Tibial nerve (tissue), 4 donors: ENCODE measurements at places on chromosomes 6 and 20. TPM values are rescaled to one million over a fixed set of nuclear protein-coding genes. Genes with fewer than 3 reads are reported as not detected.

GRCh38 chr6:49950415-49950751 is 13.6 kb downstream of the DEFB114 start:
- no peak for DNase-seq

DNA sequence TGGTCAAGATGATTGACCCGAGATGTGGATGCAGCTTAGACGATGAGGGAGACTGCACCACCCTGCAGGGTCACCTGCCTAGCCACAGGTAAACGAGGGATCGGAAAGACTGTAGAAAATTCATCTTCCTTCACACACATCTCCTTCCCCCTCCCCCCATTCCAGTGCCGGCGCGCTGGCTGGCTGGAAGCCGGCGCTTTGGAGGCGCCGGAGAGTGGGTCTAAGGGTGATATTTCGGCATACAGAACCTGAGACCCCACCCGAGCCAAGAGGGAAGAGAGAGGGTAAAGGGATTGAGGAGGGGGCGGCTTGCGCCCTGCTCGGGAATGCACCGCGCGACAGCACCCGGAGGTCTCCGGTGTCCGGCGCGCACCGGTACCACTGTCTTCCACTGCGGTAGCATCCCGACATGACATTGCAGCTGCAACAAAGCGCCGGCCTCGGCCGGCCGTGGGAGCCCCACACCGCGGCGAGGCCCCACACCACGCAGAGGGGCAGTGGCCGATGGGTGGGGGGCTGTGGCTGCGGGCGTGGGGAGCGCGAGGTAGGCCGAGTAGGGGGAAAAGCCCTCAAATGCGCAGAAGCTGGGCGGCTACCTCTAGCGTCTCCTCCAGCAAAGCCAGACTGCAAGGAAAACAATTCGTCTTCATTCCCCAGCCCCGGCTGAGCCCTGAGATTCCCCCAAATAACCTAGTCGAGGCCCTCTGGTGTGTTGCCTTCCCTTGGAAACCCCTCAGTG is 984 bp downstream of the TNFRSF21 start:
- no peak for DNase-seq

DNA sequence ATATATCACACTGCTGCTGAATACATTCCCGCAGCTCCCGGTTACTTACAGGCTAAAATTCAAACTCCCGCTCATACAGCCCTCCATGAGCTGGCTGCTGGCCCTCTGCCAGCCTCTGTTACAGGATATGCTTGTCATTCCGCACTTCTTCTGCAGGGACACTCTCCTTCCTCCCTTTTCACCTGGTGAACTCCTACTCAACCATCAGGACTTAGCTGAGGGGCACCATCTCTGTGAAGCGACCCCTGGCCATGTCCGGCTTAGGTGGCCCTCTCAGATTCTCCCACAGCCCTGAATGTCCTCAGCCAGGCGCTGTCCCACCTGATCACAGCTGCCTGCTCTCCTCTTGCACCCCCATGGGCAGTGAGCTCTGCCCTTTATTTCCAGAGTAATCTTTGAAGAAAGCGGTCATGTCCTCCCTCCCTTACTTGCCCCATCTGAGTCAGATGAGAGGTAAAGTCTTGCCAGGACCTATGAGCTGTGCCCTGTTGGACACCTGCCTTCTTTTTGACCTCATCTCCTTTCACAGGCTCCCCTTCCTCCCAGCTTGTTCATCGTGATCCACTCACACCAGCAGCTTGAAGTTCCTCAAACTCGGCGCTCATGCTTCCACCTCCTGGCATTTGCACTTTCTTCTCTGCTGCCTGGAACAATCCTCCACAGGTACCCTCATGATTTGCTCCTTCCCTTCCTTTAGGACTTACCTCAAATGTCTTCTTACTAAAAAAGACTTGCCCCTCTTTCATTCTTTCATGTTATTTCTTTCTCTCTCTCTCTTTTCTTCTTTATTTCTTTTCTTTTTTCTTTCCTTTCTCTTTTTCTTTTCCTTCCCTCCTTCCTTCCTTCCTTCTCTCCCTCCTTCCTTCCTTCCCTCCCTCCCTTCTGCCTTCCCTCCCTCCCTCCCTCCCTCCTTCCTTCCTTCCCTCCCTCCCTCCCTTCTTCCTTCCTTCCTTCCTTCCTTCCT is 5.6 kb downstream of the CYP24A1 start:
- no peak for DNase-seq

SMOC2 gene
- 136 TPM for total RNA-seq

- peak; percentile 54 for DNase-seq
These were observed 1.6 kb downstream of the ZBTB2 start for GRCh38 chr6:151389618-151390275.

- DNase-seq: no peak
These were observed 30.9 kb upstream of the NOTCH4 start for GRCh38 chr6:32254761-32255198.

- DNase-seq: no peak
These were observed 29.5 kb downstream of the PXDC1 start for GRCh38 chr6:3721810-3722621.

DTD1 gene
- total RNA-seq: 49.8 TPM

- no peak for DNase-seq
These were observed 109.4 kb upstream of the KCNG1 start for GRCh38 chr20:51132279-51132678.

DNA sequence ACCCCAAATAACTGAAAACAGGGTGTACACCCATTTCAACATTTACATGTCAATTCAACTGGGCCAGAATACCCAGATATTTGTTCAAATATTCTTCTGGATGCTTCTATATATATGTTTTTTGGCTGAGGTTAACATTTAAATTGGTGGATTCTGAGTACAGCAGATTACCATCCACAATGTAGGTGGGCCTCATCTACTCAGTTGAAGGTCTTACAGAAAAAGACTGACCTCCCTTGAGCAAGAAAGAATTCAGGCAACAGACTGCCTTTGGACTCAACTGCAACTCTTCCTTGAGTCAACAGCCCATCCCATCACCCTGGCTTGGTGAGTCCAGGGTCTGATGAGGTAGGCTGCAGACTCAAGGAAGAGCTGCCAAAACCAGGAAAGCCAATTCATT is 84.1 kb downstream of the ATG5 start:
- no peak for DNase-seq

PDYN gene
- not detected for total RNA-seq

- DNase-seq: no peak
These were observed 59.0 kb upstream of the TPD52L1 start for GRCh38 chr6:125094563-125094962.

DNA sequence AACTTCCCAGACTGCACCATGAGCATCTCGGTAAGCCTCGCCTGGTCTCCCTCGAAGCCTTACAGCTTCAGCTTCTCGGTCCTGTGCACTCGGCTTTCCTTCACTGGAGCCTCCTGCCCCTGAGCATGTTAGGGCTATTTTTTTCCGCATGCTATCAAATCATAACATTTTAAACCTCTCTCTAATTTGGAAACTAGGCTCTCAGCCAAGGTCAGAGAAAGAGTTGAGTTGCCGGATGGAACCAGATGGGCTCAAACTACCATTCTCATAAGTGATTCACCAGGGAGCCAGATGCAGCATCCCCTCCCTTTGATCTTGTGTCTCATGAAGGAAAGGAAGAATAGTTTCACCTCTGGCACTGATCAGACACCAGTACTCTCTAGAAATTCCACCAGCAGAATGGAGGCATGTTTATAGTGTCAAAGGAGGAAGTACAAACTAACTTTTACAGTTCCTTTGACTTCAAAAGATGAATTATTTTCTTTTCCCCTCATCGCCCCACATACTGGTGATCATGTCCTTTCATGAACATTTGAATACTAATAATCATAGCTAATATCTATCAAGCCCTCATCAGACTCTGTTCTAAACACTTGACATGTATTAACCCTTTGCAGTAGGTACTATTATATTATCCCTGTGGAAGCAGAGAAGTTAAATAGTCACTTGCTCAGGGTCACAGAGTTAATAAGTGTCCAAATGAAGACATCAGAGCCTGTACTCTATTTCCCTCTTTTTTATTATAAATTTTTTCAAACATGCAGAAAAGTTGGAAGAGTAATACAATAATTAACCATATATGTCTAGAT is 46.7 kb downstream of the MAP1LC3A start:
- no peak for DNase-seq
